Stimulated activated CD4-positive, alpha-beta T cell treated with anti-CD3 and anti-CD28 coated beads, Interleukin-1b, Interleukin-23, amount 100 ng/mL, for 1 hour (primary cell): ENCODE measurements at places on chromosomes 2 and 18.

- no peak for DNase-seq
Observed at GRCh38 chr2:73089270-73090030, 17.9 kb upstream of the SFXN5 start.

DNA sequence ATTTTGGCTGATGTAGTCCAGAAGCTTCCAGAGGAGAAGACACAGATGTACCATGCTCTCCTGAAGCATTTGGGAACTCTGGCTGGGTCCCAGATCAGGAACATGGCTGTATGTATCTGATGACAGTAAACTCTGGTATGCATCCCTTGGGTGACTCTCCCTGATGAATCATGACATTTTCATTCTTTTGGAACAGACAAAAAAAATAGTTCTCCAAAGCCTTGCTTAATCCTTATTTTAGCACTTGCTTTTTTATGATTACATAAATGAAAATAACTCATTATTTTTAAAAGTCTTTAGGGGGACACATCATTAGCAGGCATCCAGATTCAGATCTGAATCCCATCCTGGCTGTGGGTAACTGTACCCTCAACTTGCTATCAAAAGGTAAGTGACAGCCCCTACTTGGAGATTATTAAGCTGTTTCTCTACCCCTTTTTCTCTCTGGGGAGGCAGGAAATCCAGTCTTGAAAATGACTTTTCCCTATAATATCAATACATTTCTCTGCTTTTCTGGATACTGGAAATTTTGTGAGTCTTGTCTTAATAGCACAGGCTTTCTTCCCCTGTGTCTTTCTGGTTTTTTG, 23.3 kb downstream of the AOX1 start:
- no peak for DNase-seq

DNA sequence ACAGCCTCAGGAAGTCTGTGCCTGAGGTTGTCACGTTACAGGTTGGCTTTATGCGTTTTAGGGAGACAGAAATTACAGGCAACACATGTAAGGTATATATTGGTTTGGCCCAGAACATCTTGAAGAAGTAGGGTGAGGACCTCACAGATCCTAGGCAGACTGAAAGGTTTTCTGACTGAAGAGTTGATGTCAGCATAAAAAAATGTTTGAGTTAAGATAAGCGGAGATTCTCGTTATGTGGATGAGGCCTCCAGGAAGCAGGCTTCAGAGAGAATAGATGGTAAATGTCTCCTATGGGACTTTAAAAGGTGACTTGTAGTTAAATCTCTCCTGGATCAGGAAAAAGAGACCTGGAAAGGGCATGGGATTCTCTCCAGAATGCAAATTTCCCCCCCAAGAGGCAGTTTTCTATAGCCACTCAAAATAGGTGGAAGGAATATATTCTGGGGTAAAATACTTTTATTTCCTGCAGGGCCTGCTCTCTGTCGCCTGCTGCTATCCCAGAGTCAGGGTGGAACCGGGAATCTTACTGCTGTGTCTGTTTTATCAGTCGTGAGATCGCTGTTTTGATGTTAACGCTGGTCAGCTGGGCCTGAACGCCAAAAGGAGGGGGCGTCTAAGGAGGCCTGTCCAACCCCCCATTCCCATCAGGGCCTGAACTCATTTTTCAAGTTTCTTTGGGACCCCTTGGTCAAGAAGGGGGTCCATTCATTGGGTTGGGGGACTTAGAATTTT, 171.1 kb downstream of the HDAC4 start:
- no peak for DNase-seq

GRCh38 chr18:79523206-79523735, 127.5 kb downstream of the NFATC1 start:
- no peak for DNase-seq

- DNase-seq, result no peak
Observed at GRCh38 chr18:22471546-22472131, 53.9 kb upstream of the CTAGE1 start.

DNA sequence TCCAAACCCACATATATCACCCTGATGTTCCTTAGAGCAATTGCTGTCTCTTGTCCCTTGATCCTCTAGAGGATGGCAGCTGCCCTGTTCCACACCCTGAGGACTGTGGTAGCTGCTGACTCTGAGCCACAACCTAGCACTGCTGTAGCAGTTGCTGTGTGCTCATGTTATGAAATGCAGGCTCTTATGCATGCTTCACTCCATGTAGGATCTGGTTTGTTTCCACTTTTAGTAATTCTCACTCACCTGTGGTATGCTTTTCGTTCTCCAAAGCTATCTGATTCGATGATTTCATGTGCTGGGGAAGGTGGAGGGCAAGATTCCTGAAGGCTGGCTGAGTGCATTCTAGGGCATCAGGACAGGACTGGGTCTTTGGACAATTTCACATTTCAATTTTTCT, 649.0 kb upstream of the RAB6C start:
- DNase-seq, result no peak

DNA sequence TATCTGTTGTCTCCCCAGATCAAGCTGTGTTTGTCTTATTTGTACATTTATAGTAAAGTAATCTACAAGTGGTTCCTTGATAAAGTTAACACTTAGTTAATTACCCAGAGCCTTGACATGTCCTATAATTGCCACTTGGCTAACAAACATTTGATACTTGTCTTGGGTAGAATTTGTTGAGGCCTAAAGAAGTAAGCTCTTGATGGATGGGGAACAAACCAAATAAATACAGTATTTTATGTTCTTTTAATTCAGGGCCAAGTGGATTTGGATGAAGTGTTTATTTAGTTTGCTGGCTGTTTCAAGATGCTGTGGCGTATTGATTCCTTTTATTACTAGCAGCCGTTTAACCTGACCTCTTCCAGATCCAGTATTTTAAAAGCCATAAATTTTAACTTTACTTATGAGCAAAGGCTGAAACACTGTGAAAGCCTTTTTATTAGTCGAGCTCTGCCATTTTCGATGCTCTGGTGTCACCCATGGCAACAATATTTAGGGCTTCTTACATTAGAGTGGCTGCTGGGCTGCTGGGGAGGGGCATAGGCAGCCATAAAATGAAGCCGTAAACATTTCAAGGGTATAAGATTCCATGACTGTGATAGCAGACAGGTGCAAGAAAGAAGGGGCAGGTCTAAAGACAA, 401.6 kb upstream of the NRP2 start:
- DNase-seq, result no peak

DNA sequence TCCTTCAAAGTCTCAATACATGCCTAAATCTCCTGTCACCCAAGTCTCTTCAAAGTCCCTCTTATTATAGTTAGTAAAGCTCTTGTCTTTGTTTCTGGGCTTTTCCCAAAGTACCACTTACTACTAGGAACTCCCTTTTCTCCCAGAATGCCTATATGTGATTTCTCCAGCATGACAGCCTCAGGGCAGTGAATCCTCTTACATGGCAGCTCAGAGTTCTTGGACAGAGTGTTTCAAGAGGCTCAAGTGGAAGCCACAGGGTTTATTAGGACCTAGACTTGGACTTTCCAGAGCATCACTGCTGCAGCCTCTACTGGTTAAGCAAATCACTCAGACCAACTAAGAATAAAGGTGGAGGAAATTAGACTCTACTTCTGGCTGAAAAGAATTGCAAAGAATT, 98.9 kb downstream of the CSRNP3 start:
- no peak for DNase-seq

DNA sequence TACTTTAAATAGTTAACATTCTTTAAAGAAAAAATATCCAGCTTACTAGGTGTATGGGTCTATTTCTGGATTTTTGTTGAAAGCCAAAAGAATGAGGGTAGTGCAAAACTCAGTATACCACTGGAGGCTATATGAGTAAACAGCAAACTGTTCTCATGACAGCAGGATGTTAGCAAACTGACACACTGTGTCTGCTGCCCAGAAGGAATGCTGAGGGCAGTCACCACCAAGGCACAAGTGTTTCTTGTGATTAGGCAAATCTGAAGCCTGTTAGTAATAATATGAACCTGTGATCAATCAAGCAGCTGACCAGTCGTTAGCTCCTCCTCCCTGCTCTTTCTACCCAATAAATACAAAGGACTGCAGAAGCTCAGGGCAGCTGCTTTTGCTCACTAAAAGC, 50.5 kb upstream of the SULT1C3 start:
- no peak for DNase-seq

GRCh38 chr2:191657977-191658376, 20.0 kb upstream of the NABP1 start:
- no peak for DNase-seq

DNA sequence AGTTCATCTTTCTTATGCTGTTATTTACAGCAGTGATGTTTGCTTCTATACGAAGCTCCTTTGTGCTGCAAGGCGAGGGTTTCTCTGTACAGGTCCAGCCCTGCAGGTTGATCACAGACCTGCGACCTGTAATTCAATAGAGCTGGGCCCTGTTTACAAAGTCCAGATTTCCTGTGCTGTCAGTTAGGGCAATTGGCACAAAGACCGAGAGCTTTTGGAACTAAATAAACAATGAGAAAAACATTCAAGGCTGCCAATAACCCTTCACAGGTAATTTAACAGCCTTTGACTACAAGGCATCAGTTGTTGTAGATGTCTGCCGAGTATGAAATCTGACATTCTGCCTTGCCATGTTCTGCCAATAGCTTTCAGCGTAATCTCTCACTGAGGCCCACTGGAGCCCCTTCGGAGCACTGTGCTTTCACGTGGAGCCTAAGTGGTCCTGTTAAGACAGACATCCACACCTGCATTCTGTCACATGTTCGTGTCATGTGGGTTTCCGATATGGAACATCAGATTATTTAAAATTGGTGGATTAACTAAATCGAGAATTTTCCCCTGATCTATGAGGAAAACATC, 232.5 kb downstream of the PTGR3 start:
- no peak for DNase-seq
